HCT116 (cell line): ENCODE measurements at places on chromosomes 3 and 15.
A peak's percentile ranks its signal among the peaks of the same experiment; 100 is the strongest.

GRCh38 chr3:79597709-79598108, 170.1 kb downstream of the ROBO1 start:
- no peak for DNase-seq

- DNase-seq: no peak
Measured at GRCh38 chr15:37777006-37777405, 157.4 kb upstream of the TMCO5A start.

GRCh38 chr15:61057376-61057775, 171.7 kb downstream of the RORA start:
- DNase-seq: no peak

DNA sequence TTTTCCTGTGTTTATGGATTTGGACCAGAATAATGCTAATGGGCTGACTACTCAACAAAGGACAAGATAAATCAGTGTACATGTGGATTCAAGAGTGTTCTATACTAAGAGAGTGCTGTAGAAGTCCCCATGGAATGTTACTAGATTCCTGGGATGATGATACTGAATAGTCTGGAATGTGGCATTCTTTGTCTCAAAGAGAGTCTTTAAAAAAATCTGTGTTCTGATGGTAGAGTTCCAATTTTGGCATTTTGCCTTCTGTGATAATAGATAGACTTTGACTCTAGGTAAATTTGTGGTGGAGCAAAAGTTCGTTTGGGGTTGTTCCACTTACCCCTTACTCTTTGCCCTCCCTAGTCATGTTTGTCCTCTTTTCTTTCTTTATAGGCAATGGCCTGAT, 43.7 kb downstream of the NMD3 start:
- DNase-seq: no peak

DNA sequence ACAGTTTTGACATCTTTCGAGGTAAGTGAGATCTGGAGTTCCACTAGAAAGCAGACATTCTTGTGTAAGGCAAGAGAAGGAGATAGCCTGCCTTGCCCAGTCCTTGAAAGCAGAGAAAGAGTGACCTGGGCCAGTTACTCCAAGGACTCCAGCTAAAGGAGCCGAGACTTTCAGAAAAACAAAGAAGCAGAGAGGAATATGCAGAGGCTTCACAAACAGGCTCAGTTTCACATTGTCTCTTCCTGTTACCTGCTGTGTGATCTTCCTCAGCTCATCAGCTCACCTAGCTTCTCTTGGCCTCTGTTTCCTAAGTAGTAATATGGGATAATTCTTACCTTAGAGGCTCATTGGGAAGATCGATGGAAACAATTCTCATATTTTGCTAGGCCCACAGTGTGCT, 81.0 kb downstream of the CDC25A start:
- DNase-seq: no peak

GRCh38 chr3:11914041-11914440, 67.4 kb upstream of the TAMM41 start:
- DNase-seq: no peak

DNA sequence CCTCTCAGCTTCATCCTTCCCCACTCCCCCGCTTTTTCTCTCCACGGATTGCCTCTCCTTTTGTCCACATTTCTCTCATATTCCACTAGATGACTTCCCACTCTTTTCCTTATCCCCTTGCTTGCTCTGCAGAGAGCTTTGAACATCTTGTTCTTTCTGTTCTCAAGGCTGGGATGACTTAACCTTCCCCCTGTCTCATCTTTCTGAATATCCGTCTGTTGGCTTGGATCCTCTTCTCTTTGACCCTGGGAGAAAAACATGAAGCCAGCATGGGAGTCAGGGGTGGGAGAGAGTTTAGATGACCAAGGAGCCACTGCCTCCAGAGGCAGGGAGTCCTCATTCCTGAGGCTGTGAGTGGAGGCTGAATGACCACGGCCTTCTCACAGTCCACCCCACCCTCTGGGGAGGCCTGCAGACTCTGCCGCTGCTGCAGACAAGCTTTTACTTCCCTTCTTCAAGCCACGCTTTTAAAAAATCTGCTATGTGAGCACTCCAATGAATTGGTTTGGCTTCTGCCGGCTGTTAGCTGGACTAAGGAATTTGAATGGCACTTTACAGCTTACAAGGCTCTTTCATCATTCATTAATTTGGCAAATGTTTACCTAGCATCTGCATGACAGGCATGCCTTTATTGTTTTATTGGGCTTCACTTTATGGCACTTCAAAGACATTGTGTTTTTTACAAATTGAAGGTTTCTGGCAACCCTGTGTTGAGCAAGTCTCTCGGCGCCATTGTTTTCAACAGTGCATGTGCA, 111.6 kb upstream of the SLC6A6 start:
- no peak for DNase-seq

- no peak for DNase-seq
Measured at GRCh38 chr3:77693147-77693546, 653.2 kb downstream of the ROBO2 start.

GRCh38 chr15:74821091-74821789, 5.2 kb upstream of the CPLX3 start:
- no peak for DNase-seq

DNA sequence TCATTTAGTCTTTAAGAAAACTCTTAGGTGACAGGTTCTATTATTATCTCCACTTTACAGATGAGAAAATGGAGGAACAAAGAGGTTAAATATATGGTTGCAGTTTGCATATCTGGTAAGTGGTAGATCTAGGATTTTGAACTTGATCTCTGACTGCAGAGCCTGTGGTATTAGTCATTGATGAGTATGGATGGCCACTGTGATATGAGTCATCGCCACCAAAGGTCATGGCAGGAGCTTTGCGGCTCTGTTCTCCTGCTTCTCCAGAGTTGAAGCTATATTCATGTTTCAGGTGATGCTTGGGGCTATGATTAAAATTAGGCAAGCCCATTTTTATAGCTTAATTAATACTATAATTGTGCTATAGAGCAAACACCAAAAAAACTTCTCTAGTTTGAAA, 306.2 kb upstream of the DPPA4 start:
- DNase-seq: peak; percentile 70
